ENCODE measurements at places on chromosomes 2 and 18.

- no peak for DNase-seq
These were observed 13.9 kb upstream of the MBOAT2 start for GRCh38 chr2:9017411-9017810.

- DNase-seq, result no peak
These were observed 39.3 kb upstream of the DSG1 start for GRCh38 chr18:31278609-31279071.

- DNase-seq, result no peak
These were observed 44.5 kb downstream of the TSHZ1 start for GRCh38 chr18:75255094-75255493.

DNA sequence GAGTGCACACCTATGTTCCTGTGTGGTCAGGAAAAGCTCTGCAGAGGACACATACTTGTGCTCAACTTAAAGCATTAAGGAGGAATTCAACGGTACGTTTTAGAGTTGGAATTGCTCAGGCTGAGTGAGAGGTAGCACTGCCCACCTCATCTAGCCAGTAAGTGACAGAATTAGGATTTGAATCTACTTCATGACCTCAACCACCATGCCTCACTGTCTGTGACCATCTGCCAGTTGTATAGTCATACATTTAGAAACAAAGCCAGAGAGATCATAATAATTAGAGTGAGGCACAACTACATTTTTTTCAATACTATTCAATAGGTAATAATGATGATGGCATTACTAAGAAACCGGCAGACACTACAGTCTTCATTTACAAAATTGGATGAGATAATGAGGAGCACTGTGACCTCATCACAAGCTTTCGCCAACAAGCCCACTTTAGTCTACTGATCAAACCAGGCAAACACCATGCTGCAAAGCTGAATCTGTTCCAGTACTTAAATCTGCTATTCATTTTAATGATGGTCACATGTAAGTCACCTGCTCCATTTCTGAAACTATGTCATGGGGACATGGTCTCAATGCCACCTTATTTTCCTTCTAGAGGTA lies 1018.4 kb downstream of the TMEM182 start:
- no peak for DNase-seq

DNA sequence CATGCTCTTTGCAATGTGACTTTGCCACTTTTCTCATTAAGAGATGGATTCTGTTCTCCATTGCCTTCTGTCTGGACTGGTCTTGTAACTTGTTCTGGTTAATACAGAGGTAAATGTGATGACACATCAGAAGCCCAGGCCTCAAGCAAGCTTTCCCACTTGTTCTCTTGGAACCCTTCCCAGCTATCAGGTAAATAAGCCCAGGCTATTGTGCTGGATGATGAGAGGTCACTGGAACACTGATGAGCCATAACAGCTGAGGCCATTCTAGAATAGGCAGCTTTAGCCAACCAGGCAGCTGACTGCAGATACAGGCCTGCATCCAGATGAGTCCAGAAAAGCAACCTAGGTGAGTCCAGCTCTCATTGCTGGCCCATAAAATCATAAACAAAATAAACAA lies 1007.0 kb upstream of the ACVR2A start:
- DNase-seq, result no peak

DNA sequence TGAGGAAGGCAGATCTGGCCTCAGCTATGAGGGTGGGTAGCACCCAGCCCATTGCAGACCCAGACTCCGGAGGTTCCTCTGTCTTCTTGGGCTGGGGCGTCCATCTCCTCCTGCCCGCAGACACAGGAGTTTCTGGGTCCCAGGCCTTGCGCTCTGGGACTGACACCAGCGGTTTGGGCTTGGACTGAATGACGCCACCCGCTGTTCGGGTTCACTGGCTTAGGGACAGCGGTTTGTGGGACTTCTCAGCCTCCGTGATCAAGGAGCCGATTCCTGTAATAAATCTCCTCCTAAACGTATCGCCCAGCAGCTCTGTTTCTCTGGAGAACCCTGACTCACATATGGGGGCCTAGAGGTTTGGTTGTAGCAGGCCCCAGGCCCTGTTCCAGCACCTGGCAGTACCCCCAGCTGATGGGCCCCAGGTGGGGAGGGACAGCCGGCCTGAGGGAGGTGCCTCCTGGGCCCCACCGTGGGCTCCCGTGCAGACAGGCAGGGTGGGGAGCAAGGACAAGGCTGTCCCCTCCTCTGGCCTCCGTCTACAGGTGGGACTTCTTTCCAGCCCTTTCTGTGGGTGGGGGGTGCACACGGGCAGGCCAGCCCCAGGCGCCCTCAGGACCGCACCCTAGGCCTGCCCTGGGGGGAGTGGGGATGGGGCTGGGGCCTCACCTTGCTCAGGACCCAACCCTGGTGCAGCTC lies 4.5 kb upstream of the AQP12A start:
- DNase-seq, result no peak

- no peak for DNase-seq
These were observed 50.6 kb upstream of the PTPRM start for GRCh38 chr18:7516266-7517117.

GRCh38 chr18:42950732-42951131 lies 164.8 kb downstream of the RIT2 start:
- DNase-seq, result no peak

- DNase-seq, result no peak
These were observed 2.0 kb downstream of the BCL11A start for GRCh38 chr2:60551240-60552077.

DNA sequence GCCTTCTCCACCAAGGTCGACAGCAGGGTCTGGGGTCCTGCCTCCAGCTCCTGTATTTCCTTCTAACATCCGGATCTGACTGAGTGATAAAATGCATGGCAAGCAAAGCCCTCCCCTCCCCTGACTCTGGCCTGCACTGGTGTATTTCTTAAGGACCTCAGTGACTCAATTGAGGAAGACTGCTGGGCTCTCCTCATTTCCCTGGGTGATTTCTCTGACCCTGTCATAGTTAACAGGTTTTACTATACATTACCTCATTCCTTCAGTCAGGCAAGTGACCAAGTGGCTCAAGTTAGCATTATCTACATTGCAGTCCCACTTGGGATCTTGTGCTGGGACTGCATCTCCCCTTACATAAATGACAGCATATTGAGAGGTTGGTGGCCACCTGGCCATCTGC lies 38.8 kb upstream of the CCBE1 start:
- DNase-seq, result no peak

GRCh38 chr2:9228088-9228751 lies 21.6 kb downstream of the ASAP2 start:
- DNase-seq, result no peak

GRCh38 chr18:49019446-49020045 lies 68.8 kb upstream of the SMAD7 start:
- DNase-seq, result peak; percentile 15

- DNase-seq, result no peak
These were observed 15.8 kb downstream of the CCNYL1 start for GRCh38 chr2:207727261-207727660.

DNA sequence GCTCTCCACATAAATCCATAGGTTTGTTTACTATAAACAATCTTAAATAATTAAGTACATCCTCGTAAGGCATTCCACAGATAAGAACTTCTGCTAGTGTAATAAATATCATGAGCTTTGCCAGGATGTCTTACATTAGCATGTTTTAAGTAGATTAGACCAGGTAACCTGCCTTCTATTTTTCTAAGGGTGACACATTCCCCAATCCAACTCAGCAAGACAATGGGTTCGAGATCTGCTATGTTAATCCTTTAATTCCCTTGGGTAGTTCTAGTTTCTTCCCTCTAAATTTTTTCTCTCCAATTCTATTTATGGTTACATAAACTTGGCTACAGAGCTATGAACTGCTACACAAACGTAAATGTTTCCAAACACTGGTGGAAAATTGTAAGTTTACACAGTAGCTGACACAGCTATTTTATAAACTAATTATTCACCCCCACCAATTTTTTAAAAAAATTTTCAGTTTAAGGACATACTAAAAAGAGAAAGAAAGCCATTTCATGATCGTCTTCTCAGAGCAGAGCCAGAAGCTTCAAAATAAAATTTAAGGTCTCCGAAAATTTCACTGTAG lies 386.5 kb upstream of the SLC39A10 start:
- DNase-seq, result no peak

- no peak for DNase-seq
These were observed 39.7 kb upstream of the LYPD6 start for GRCh38 chr2:149290662-149291061.

DNA sequence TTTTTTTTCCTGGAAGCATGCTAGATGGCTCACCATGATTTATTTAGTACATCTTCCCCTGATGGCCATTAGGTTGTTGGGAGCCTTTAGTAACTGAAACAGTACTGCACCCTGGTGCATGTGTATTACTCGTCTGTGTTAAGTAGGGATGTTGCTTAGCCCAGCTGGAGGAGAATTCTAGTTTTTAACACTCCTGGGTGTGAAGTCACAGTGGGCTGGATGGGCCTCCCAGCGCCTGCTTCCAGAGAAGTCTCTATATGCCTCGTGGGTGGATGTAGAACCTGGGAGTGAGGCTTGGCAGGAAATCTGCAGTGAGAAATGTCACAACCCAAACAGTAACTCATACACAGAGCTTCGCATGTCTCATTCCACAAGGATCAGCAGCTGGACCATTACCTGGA lies 28.9 kb upstream of the NT5DC4 start:
- DNase-seq, result no peak

- DNase-seq, result no peak
These were observed 51.0 kb upstream of the BCL2L11 start for GRCh38 chr2:111069722-111070121.

Measured in GM12864 (cell line).